ENCODE measurements at places on chromosomes 2 and 18. TPM values are rescaled to one million over a fixed set of nuclear protein-coding genes. Genes with fewer than 3 reads are reported as not detected.

CLEC4F gene
- total RNA-seq: not detected

DNA sequence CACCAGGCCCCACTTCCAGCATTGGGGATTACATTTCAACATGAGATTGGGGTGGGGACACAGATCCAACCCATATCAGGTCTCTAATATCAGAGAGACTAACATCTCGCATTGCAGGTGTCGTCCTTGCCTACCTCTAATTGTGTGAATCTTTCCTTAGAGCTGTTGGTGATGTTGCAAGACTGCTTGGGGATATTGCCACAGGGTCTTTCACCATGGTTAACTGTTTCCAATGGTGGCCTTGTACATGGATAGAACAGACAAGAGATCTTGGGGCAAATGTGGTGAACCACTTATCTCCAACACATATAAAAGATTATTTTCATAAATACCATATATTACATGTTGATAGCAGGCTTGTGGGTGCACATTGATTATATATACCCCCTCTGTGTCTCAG is 270.3 kb upstream of the LINC00305 start:
- DNase-seq: no peak

DNA sequence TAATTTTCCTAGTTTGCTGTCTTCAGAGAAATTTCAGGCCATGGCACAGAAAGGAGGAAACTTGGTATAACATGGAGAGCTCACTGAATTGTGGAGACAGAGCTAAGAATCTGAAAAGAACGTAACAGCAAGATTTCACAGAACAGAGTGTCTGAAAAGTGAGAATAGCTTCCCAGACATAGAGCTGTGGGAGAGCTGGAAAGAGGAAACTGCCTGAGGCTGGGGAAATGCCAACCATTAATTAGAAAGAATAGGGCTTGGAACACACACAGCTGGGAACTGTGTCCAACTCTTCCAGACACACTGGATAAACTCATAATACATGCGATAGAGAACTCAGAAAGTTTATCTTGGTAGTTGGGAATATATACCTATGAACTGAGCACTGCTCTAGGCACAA is 51.6 kb upstream of the KYNU start:
- no peak for DNase-seq

OTOS gene
- not detected for total RNA-seq

DNA sequence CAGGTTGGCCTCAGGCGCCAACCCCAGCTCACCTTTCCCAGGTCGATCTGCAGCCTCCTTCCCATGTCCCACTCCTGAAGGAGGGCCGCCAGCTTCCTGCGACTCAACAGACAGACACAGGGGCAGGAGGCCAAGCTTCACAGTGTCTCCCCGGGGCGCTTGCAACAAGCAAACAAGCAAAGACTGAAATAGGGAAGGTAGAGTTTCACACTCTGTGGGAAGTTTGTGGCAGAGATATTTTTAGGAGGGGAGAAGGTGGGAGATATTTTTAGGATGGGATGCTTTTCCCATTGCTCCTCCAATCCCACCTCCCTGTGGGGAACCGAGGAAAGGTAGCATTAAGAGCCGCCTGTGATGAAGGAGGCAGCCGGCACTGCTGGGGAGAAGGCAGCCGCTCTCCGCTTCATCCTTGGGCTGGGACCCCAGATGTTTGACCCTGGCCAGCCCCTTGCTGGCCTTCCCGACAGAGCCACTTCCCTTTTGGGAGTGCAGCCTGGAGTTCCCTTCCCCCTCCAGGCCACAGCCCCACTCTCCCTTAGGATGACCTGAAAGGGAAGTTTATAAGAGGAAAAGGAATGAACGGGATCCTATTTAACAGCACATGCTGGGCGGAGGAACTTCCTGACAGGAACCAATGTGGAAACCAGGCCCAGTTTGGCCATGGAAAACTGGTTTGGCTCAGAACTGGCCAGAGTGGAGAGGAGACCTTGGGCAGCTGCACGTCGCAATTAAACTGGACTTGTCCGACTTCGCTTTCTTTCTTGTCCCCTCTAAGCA is 142.2 kb upstream of the SMAD2 start:
- DNase-seq: no peak

DTNA gene
- 49.4 TPM for total RNA-seq

DNA sequence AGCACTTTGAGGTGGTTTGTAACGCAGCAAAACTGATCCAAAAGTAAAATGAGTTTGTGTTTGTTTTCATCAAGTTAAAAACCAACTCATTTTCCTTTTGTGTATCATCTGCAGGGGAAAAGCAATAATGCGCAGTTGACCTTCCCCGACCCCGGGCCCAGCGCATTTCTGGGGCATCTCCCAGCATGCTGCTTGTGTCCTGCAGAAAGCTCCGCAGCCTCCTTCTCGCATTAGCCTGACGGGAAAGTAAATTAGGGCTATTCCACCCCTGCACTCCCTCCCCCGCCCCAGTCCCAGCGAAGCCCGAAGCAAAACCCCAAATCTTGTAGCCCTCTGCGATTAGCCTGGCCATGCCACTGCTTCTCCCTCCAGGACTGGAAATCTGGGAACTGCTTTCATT is 82.0 kb upstream of the PPM1B start:
- no peak for DNase-seq

DNA sequence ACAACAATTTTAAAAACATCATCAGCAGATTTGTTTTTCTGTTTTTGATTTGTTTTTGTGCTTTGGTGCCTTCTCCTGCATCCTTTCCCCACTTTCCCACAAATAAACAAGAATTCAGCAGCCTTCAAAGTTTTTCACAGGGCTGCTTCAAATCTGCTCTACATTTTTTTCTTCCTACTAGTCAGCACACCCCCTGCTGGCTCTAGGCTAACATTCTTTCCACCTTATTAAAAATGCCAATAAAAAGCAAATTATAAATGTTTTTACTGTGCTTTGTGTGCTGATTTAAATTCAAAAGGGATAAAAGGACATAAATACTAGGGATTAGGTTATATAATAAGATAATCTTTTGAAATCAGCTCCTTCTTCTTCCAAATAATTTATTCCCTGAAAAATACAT is 6.2 kb upstream of the CNTNAP5 start:
- DNase-seq: no peak

- no peak for DNase-seq
Observed at GRCh38 chr2:217875138-217875537, 127.7 kb downstream of the TNS1 start.

RAB31 gene
- 74.1 TPM for total RNA-seq

DNA sequence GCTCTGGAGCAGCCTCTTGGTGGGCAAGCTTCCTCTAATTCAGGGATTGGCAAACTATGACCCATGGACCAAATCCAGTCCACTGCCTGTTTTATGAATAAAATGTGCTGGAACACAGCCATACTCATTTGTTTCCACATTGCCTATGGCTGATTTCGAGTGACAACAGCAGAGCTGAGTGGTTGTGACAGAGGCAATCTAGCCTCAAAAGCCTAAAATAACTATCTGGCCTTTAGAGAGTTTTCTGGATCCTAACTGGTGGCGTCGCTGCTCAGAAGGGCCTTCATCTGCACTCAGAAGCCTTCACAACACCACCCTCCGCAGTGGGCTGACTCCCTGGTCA is 147.1 kb downstream of the CCBE1 start:
- no peak for DNase-seq

Data from omental fat pad (tissue), 4 donors.